ENCODE measurements at places on chromosomes 11 and 22. TPM values are rescaled to one million over a fixed set of nuclear protein-coding genes. Genes with fewer than 3 reads are reported as not detected.

DNA sequence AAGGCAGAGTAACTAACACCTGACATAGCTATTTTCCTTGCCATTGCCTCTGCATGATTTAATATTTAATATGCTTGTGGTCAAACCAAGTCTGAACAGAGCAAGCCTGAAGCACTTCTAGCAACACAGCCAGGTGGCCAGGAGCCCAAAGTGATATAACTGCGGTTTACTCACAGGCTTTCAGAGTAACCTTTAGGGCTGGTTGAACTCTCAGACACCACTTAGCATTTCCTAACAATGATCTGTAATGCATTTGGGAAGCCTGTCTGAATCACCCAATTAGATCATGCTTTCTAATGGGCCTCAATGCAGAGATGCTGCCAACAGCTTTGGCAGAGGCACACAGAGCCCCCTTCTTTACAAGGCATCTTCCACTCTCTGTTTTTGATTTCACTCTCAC lies 96.1 kb downstream of the FDX1 start:
- no peak overlapping the region for H3K27ac ChIP-seq
- no peaks in the 10 kb centered on the region for H3K27me3 ChIP-seq
- H3K4me3 ChIP-seq, result no peak overlapping the region
- H3K4me1 ChIP-seq, result no peaks in the 10 kb centered on the region

DNA sequence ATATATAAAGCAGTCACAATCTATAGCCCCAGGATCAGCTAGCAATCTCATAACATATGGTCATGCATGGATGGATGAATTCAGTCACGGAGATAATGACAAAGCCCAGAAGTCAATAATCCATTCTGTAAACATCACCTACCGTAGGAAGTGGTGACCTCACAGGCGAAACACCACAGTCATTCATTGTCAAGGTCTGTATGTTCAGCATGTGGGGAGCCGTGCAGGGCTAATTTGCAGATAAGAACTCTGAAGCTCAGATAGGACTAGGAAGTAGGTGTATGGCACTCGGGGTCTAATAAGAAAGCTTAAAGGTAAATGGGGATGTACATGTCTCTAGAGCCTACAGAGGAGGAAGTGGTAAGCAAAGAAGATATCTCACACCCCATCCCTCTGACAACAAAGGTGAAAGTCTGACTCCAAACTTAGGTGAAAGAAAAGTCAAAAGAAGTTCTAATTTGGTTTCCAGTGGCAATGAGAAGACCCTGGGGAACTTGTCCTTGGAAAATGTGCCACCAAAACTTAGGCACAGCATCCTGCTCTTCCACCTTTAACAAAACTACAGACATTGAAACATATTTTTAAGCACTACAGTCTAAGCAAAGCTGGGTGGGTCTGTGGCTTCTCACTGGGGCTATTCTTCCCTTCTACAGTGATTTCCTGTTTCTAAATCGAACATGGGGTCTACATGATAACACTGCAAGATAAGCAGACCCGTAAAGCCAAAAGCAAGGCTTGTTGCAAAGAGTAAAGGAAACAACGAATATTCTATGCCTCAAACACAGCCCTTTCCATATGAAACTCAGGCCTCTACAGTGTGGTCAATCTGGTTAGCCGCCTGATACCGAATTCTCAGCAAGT lies 5.2 kb downstream of the CRTAM start:
- H3K27ac ChIP-seq, result no peak overlapping the region
- no peak overlapping the region for H3K4me3 ChIP-seq
- H3K36me3 ChIP-seq, result no peaks in the 10 kb centered on the region
- H3K27me3 ChIP-seq, result peaks cover 2% of the 10 kb centered on the region
- no peak for DNase-seq
- H3K4me1 ChIP-seq, result no peaks in the 10 kb centered on the region

GRCh38 chr11:117986981-117987574 lies 884 bp downstream of the IL10RA start:
- H3K4me1 ChIP-seq, result peaks cover 11% of the 10 kb centered on the region
- no peak overlapping the region for H3K27ac ChIP-seq
- peaks cover 13% of the 10 kb centered on the region for H3K27me3 ChIP-seq
- no peak for DNase-seq

DNA sequence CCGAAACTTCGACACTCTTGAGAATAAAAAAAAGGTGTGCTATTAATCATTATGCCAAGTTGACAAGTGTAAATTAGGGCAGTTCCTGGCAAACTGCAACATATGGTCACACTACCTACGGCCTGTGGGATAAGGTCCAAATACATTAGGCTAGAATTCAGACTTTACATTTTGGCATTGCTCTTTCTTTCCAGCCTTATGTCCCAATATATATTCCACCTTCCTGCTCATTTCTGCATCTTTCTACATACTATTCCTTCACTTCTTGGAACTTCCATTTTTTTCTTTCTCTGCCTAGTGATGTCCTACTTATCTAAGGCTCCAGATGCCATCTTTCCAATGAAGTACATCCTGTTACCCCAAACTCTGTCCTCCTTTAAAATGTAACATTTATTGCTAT lies 577.2 kb downstream of the LRRC4C start:
- no peak overlapping the region for H3K4me3 ChIP-seq
- DNase-seq, result no peak
- H3K27me3 ChIP-seq, result no peaks in the 10 kb centered on the region
- H3K36me3 ChIP-seq, result no peaks in the 10 kb centered on the region
- no peak overlapping the region for H3K27ac ChIP-seq

DNA sequence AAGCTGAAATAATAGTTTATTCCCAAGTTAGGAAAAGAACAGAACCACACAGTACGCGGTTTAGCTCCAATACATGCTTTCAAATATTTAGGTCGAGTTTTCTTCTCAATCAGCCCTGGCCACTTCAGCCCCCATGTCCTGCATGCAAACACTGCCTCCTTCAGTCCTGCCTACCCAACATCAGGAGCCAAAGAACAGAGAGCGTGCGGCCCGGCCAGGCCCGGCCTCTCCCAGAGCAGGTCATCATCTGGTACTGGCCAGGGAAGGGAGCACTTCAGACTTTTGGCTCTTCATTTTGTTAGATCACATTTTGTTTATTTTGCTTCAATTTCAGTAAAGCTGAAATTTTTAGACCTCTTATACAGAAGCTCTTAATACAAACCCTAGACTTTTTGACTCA lies 6.7 kb downstream of the BRD1 start:
- peaks cover 30% of the 10 kb centered on the region for H3K4me1 ChIP-seq
- peaks cover 9% of the 10 kb centered on the region for H3K36me3 ChIP-seq
- H3K27ac ChIP-seq, result no peak overlapping the region
- peak overlapping the region; percentile 46 for H3K4me3 ChIP-seq

DNA sequence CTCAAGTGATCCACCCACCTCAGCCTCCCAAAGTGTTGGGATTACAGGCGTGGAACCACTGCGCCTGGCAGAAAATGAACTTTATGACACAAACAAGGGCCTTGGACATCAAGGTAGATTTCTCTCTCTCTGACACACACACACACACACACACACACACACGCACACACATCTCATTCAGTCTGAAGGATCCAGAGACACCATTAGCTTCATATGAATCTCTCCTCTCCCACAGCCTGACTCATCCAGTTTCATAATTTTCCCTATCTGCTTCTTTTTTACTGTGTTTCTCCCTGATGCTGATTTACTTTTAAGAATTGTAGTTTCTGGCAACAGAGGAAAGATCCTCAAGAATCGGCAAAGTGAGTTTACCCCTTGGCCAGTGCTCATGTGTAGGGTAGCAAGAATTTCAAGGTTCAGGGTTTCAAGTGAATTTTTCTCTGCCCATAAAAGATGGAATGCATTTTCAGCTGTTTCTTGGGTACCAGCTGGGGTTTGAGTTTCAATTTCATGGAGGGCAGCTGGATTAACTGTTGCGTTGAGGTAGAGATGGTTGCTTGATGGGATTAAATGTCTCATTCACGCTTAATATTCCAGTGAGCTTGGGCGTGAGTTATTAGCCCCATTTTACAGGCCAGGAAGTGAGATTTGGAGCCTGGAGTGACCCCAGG lies 3.5 kb downstream of the MYO18B start:
- H3K4me1 ChIP-seq, result no peaks in the 10 kb centered on the region
- peaks cover 4% of the 10 kb centered on the region for H3K27me3 ChIP-seq
- no peak for DNase-seq

DNA sequence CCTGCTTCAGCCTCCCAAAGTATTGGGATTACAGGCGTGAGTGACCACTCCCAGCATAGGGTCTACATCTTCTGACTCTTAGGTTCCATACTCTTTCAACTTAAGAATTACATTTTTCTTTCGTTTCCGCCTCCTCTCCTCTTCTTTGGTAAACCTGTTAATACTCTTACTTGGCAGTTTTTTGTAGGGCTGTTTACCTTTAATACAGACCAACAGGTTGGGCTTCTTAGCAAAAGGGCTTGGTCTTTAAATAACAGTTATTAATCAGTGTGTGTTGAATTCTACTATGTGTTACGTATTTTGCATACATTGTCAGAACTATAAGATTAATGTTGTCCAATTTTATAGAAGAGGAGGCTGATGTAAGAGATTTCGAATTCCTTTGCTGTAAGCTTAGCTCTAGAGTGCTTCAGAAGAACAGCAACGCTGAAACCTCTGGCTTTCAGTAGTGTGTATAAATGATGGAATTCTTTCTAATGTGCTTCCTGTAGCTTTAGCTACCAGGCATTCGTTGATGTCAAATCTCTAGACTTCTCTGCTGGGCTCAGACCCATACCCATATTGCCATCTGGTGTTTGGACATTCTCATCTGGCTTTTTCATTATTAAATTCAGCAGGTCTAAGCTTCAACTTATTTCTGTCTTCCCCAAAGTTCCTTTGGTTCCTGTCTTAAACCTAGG lies 3.1 kb downstream of the FDX1 start:
- H3K27me3 ChIP-seq, result peaks cover 5% of the 10 kb centered on the region
- H3K4me1 ChIP-seq, result peaks cover 12% of the 10 kb centered on the region
- H3K4me3 ChIP-seq, result no peak overlapping the region
- no peak overlapping the region for H3K27ac ChIP-seq

DNA sequence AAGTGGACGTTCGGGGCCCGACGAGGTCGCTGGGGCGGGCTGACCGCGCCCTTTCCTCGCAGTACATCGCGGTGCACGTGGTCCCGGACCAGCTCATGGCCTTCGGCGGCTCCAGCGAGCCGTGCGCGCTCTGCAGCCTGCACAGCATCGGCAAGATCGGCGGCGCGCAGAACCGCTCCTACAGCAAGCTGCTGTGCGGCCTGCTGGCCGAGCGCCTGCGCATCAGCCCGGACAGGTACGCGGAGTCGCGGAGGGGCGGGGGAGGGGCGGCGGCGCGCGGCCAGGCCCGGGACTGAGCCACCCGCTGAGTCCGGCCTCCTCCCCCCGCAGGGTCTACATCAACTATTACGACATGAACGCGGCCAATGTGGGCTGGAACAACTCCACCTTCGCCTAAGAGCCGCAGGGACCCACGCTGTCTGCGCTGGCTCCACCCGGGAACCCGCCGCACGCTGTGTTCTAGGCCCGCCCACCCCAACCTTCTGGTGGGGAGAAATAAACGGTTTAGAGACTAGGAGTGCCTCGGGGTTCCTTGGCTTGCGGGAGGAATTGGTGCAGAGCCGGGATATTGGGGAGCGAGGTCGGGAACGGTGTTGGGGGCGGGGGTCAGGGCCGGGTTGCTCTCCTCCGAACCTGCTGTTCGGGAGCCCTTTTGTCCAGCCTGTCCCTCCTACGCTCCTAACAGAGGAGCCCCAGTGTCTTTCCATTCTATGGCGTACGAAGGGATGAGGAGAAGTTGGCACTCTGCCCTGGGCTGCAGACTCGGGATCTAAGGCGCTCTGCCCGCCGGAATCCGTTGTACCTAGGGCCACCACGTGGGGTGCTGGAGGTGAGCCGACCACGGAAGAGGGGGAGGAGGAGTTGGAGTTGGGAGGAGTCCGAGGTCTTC lies 771 bp downstream of the MIF start:
- H3K4me3 ChIP-seq, result peak overlapping the region; percentile 92
- peaks cover 20% of the 10 kb centered on the region for H3K27me3 ChIP-seq
- DNase-seq, result peak; percentile 80

GRCh38 chr22:35131525-35132000 lies 65.6 kb downstream of the ISX start:
- H3K4me1 ChIP-seq, result no peaks in the 10 kb centered on the region
- H3K27me3 ChIP-seq, result peaks cover 2% of the 10 kb centered on the region
- no peak overlapping the region for H3K4me3 ChIP-seq
- peaks cover 5% of the 10 kb centered on the region for H3K36me3 ChIP-seq
- no peak overlapping the region for H3K27ac ChIP-seq
- no peak for DNase-seq

- no peaks in the 10 kb centered on the region for H3K36me3 ChIP-seq
- DNase-seq, result no peak
- H3K27ac ChIP-seq, result no peak overlapping the region
- H3K4me3 ChIP-seq, result no peak overlapping the region
Measured at GRCh38 chr11:10333490-10333889, 28.6 kb downstream of the ADM start.

DNA sequence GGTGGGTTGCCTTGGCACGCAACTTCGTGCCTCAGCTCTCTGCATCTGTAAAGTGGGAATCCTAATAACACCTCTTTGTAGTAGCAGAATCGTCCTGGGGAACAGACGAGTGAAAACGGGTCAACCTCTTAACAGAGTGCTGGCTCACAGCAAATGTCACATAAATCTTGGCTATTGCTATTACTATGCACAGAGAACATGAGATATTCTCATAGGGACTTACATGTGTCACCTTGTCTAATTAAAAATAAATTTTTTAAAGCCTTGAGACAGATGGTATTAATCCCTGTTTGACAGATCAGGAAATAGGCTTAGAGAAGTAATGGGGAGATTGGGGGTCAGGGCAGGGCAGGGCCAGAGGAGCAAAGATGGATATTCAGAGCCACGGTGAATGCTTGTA lies 44.3 kb upstream of the IGSF9B start:
- DNase-seq, result no peak
- peaks cover 5% of the 10 kb centered on the region for H3K27me3 ChIP-seq
- H3K4me1 ChIP-seq, result peaks cover 16% of the 10 kb centered on the region

- no peaks in the 10 kb centered on the region for H3K4me1 ChIP-seq
- H3K27ac ChIP-seq, result no peak overlapping the region
- peaks cover 4% of the 10 kb centered on the region for H3K36me3 ChIP-seq
- peak; percentile 6 for DNase-seq
Measured at GRCh38 chr11:117187799-117188481, 9.4 kb downstream of the SIDT2 start.

DNA sequence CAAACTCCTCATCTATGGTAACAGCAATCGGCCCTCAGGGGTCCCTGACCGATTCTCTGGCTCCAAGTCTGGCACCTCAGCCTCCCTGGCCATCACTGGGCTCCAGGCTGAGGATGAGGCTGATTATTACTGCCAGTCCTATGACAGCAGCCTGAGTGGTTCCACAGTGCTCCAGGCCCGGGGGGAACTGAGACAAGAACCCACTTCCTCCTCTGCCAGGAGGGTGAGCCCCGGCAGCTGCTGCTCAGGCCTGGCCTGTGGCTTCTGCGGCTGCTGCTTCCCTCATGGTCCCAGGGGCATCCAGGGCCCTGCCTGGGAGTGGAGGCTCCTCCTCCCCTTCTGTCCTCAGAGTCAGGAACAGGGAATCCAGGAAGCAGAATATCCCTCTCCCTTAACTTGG lies 98.4 kb downstream of the ZNF280B start:
- H3K4me3 ChIP-seq, result peak overlapping the region; percentile 45
- peaks cover 28% of the 10 kb centered on the region for H3K36me3 ChIP-seq
- peaks cover 11% of the 10 kb centered on the region for H3K27me3 ChIP-seq
- DNase-seq, result peak; percentile 85

GRCh38 chr11:118691926-118692830 lies 12.7 kb upstream of the TREH start:
- H3K4me3 ChIP-seq, result no peak overlapping the region
- H3K4me1 ChIP-seq, result peaks cover 3% of the 10 kb centered on the region
- DNase-seq, result no peak
- no peak overlapping the region for H3K27ac ChIP-seq
- no peaks in the 10 kb centered on the region for H3K36me3 ChIP-seq
- peaks cover 15% of the 10 kb centered on the region for H3K27me3 ChIP-seq

The CCDC157 gene
- 6.2 TPM for total RNA-seq

The CYTH4 gene
- not detected for total RNA-seq

The CHCHD10 gene
- 35.9 TPM for total RNA-seq

The LDHAL6A gene
- not detected for total RNA-seq

Measured in glutamatergic neuron (in vitro differentiated cells).